ENCODE measurements at places on chromosomes 12 and 14.

DNA sequence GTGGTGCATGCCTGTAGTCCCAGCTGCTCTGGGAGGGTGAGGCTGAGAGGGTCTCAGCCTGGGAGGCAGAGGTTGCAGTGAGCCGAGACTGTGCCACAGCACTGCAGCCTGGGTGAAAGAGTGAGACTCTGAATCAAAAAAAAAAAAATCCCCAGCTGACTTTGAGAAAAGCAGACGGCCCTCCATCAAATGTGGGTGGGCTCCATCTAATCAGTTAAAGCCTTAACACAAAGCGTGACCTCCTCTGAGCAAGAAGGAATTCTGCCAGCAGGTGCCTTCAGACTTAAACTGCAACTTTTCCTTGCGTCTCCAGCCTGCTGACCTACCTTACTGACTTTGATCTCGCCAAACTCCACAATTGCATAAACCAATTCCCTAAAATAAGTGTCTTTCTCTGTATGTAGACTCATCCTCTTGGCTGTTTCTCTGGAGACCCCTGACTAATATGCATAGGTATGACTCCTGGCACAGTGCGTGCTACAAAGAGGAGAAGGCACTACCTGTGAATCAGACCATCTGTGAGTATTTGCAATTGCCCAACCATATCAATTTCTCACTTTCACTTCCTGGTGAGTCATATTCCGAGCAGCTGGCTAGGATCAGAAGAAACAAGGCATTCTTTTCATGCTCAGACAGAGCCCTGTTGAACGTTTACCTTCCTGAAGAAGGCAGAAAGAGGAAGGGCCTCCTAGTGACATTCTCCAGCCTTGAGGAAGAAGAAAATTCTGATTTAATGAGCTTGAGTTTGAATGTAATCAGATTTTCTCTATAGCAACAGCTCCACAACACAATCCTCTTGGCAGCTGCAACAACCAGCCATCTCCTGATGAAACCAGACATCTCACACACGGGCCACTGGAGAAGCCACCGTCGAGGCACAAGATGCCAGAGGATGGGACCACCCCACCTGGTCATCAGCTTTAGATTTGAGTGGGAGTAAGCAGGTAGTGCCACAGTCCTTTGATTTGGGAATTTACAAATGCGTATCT is 54.3 kb downstream of the CLMN start:
- peak; percentile 99 for DNase-seq

DNA sequence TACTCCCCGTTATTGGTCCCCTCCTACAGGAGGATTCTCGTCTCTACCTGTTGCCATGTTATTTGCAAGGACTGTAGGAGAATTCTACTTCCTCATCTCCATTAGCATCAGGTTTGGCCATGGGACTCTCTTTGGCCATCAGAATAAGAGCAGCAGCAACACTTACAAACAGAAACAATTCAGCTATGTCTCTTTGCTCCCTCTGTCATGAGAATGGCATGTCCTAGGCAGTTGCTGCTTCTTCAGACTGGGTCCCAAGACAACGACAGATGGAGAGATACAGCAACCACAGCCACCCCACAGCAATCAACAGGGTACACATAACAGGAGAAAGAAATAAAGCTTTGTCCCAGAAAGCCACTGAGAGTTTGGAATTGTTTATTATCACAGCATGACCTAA is 19.7 kb downstream of the SLC41A2 start:
- no peak for DNase-seq

GRCh38 chr12:25386831-25387731 is 136.4 kb upstream of the KRAS start:
- peak; percentile 81 for DNase-seq

DNA sequence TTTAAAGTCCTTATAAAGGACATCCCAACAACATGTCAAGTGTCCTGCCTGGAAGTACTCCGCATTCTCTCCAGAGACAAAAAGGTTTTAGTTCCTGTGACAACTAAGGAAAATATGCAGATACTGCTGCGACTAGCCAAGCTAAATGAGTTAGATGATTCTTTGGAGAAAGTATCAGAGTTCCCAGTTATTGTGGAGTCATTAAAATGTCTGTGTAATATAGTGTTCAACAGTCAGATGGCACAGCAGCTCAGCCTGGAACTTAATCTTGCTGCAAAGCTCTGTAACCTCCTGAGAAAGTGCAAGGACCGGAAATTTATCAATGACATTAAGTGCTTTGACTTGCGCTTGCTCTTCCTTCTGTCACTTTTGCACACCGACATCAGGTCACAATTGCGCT is 40.2 kb downstream of the RIC8B start:
- DNase-seq = no peak

DNA sequence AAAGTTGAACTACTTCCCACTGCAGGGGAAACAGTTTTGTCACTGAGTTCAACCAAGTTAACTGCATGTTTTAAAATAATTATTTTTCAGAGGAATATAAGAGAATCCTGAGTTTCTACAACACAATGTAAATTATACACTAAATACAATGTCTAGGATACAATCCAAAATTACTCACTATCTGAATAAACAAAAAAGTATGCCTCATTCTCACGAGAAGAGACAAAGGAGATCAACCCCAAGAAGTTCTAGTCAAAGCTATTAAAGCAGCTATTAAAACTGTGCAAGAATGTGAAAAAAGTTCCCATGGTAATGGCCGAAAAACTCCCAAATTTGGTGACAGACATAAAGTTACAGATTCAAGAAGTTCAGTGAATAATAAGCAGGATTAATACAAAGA is 8.8 kb upstream of the KCNK13 start:
- DNase-seq = peak; percentile 29

DNA sequence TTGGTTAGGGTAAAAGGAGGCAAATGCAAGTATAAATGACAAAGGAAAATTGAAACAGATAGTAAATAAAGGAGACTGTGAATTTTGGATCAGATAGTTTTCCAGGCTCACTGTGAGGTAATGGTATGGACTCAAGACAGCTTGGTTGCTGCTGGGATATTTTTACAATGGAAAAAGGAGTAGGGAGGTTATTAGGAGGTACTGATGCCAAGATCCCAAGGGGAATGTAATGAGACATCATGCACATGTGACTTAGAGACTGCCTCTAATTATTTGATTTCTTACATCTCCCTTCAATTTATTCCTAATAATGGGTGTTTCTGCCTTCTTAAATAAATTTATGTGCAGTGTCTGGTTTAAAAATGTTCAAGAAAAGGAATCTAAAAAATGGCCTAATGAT is 56.9 kb downstream of the TAOK3 start:
- peak; percentile 28 for DNase-seq

- DNase-seq = no peak
Observed at GRCh38 chr14:46259536-46259935, 392.0 kb downstream of the RPL10L start.

GRCh38 chr12:124318278-124319020 is 23.6 kb downstream of the RFLNA start:
- DNase-seq = no peak

DNA sequence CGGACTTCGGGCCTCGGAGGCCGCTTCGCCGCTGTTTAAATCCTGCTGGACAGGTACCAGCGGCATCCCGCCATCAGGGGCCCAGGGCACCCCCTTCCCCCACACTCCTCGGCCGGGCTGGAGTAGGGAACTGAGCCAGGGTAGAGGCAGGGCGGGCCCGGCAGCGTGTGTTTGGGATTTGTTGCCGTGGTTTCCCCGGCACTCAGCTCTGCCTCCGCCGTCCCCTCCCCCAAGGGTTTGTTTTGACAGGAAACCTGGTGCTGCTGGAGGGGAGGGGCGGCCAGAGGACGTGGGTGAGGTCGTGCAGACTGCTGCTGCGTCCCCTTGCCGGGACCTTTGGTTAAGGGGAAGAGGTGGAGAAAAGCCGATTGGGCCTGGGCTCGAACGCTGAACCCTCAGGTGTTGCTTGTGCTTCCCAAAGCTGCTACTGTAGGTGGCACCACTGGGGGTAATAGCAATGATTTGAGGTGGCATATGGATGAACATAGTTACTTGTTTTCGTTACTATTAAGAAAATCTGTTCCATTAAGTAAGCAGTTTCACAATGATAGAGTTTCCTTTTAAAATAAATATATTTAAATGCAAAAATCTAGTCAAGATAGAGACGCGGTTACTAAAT is 778 bp downstream of the TCP11L2 start:
- DNase-seq = peak; percentile 80

DNA sequence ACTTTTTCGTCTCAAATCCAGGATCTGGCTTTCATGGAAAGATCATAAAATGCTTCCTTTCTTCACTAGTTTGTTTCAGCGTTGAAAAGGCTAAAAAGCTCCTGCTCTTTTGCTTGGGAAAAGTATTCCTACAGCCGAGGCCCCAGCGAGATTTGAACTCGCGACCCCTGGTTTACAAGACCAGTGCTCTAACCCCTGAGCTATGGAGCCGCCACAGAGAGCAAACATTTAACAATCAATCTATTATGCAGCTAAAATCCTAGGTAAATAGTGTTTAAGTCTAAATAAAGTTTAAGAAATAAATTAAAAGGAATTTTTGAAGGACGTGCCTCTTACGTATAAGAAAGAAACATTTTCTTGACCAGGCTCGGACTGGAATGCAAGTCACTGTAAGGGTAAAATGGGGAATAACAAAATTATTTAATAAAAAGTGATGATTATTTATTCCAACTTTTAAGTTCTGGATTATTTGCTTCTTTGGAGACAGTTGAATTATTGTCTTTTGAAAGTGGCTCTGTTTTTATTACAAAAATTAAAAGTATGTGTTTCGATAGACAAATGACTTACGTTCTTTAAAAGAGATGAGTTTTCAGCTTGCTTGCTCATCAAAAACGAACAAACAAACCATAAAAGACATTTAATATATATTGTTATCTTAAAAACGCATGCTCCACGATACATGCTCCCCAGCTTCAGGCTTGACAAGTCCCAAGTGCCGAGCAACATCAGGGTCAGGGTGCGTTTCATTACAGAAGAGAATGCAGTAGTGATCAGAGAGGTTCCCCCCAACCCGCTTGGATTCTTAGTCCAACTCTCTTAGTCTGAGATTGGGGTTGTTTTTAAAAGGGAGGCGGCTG is 10.2 kb downstream of the OR6S1 start:
- DNase-seq = peak; percentile 65

DNA sequence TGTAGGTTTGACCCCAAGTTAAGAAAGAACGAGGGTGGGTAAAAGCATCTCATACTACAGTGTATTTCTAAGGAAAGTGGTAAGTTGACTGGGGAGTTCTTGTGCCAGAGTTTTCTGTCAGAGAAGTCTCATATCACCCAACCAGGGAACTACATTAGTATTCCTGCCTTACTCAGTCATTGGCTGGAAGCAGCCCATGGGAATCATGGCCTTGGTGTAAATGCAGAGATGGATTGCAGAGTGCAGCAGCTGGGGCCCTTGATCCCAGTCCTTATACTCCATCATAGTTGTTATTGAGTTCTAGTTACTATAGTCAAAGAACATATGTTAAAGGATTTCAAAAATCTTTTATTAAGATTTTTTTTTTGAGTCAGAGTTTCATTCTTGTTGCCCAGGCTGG is 105.8 kb downstream of the MNAT1 start:
- DNase-seq = no peak

- DNase-seq = peak; percentile 49
Observed at GRCh38 chr12:20508359-20508758, 140.0 kb downstream of the PDE3A start.

- DNase-seq = no peak
Observed at GRCh38 chr12:132593521-132593920, 16.9 kb downstream of the LRCOL1 start.

DNA sequence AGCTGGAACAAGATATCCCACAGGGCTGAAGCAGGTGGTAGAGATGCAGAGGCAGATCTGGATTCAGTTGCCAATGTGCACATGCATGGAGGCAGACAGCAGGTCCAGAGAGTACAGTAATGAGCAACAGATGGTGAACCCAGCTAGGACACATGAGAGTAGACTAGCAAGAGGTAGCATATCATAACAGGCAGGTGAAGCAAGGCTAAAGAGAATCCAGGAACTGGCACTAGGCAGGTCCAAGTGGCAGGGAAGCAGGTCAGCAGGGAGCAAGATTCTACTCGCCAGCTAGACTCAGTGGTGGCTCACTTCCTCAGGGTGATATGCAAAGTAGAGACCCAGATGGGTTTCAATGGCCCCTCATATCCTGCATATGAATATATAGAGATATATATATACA is 15.3 kb upstream of the MYF6 start:
- DNase-seq = no peak

- DNase-seq = peak; percentile 30
Observed at GRCh38 chr12:100901266-100901665, 106.7 kb downstream of the ANO4 start.

- no peak for DNase-seq
Observed at GRCh38 chr14:23582906-23583760, 4.5 kb upstream of the JPH4 start.

DNA sequence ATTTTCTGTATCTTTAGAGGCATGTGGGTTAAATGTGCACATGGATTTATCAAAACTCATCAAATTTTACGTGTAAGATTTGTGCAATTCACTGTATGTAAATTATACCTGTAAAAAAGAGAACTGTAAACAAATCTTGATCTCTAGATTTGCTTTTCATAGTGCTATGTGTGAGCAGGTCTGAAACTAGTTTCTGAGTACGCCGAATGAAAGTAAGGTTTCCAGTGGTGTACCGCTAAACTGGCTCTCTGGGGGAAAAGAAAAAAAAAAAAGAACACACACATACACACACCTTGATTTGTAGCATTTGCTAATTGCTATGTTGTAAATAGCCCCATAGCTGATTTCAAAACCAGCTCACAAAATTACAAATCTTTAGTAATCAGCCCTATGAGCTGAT is 8.6 kb upstream of the SLC41A2 start:
- no peak for DNase-seq

DNA sequence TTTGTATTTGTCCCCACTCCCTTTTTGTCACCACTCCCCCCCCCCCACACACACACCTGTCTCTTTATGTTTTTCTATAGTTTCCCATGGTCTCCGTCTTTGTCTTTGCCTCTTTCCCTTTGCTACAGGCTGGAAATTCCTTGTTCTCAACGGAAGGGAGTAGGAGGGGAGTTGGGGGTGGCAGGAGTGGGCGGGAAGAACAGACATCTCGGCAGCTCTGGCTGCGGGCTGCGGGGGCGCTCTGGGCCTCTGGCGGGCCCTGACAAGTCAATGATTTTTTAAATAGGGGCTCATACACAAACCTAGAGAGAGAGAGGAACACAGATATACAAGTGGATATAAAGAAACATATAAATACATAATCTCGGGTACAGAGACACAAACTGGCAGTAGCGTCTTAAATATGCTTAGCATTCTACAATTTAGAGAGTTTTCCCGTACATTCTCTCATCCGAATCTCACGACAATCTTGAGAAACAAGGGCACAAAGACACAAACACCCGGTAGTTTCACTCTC is 2.4 kb upstream of the NAB2 start:
- DNase-seq = peak; percentile 78
